HuH-7 (cell line): ENCODE measurements at places on chromosomes 4 and X.
A peak's percentile ranks its signal among the peaks of the same experiment; 100 is the strongest.

GRCh38 chrX:50430917-50431575, 39.6 kb downstream of the DGKK start:
- no peak for DNase-seq

GRCh38 chr4:152160225-152160800, 375.6 kb downstream of the FBXW7 start:
- DNase-seq: no peak

- no peak for DNase-seq
Observed at GRCh38 chrX:19630228-19630627, 114.9 kb upstream of the MAP3K15 start.

DNA sequence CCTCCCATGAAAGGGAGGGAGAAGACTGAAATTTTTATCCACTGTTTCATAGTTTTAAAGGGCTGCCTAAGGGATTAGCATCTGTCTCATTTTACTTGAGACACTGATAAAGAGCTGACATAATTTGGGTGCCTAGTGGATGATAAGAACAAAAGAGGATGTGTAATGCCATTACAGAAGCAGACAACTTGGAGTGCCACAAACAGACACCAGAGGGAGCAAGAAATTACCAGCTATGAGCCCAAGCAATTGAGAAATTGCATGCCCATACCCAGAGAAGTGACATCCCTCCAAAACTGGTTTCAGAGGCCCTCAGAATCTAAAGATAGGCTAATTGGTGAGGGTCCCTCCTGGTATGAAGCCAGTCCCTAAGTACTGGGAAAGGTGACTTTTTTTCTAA, 38.5 kb upstream of the POU3F4 start:
- no peak for DNase-seq

GRCh38 chr4:74942251-74942917, 9.5 kb downstream of the PARM1 start:
- DNase-seq: no peak

GRCh38 chr4:186845137-186845842, 121.6 kb upstream of the FAT1 start:
- DNase-seq: no peak

GRCh38 chrX:9997041-9997440, 29.9 kb downstream of the CLDN34 start:
- DNase-seq: no peak

GRCh38 chr4:56657128-56657527, 24.0 kb downstream of the HOPX start:
- DNase-seq: no peak

DNA sequence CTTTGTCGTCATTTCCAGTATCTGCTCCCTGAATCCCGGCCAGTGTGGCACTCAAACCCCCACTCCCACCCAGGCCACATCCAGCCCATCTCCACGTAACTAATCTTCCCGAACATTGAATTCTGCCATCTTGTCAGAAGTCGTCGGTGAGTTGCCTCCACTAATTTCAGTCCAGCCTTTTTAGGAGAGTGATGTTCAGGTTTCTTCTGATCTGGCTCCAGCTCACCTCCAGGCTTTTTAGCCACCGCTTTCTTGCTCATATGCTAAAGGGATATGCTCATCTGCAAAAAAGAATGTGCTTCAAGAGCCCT, 1.3 kb downstream of the TMEM165 start:
- no peak for DNase-seq

GRCh38 chr4:11931266-11931820, 502.6 kb upstream of the HS3ST1 start:
- no peak for DNase-seq

DNA sequence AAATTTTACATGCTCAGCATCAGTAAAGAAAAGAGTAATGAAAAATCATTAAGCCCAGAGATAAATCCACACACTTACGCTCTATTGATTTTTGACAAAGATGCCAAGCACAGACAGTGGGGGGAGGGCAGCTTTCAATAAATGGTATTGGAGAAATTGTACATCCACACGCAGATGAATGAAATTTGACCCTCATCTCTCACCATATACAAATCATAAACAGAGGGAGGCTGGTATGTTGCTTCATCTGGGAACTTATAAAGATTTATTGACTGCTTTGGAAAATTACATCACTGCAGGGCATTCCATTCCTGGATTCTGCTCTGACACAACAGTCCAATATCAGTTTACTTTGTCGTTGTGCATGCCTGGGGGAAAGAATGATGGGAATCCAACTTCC, 58.4 kb upstream of the XAGE1A start:
- no peak for DNase-seq

GRCh38 chr4:87227751-87228151, 7.3 kb upstream of the KLHL8 start:
- DNase-seq: no peak

DNA sequence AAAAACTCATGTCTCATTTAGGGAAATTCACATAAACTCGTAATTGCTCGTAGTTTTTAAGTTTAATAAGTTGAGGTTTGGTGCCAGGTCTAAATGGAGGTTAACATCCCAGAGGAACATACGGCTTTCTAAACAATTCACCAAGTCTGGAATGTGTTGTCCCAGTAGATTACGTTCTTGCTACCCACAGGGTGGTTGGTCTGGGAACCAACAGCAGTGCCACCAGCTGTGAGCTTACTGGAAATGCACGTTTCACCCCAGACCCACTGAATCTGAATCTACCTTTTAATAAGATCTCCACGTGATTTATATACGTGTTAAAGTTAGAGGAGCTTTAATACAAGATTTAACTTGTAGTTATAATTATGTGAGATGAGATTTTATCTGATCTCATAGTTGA, 134.3 kb downstream of the BMPR1B start:
- no peak for DNase-seq

- DNase-seq: peak; percentile 6
Observed at GRCh38 chr4:71270901-71271300, 67.9 kb upstream of the SLC4A4 start.

- no peak for DNase-seq
Observed at GRCh38 chr4:48635980-48636379, 144.1 kb downstream of the FRYL start.

DNA sequence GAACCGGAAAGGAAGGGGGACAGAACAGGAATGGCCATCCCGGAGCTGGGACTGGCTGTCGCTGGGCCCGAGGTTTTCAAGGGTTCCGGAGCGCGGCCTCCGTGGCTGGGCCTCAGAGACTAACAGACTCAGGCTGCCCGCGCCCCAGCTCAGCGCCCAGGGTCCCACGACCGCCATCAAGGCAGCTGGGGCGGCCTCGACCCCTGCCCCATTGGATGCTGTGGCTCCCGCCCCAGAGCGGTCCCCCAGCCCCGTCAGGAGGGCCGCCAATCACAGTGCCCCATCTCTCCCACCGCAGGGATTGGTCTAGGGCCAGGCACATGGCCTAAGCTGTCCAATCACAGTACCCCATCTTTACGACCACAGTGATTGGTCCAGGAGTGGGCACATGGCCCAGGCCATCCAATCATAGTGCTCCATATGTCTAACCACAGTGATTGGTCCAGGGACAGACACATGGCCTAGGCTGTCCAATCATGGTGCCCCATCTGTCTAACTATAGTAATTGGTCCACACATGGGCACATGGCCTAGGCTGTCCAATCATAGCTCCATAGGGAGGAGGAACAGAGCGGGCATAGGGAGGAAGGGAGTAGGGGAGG, 105.3 kb upstream of the NKX1-1 start:
- DNase-seq: no peak

DNA sequence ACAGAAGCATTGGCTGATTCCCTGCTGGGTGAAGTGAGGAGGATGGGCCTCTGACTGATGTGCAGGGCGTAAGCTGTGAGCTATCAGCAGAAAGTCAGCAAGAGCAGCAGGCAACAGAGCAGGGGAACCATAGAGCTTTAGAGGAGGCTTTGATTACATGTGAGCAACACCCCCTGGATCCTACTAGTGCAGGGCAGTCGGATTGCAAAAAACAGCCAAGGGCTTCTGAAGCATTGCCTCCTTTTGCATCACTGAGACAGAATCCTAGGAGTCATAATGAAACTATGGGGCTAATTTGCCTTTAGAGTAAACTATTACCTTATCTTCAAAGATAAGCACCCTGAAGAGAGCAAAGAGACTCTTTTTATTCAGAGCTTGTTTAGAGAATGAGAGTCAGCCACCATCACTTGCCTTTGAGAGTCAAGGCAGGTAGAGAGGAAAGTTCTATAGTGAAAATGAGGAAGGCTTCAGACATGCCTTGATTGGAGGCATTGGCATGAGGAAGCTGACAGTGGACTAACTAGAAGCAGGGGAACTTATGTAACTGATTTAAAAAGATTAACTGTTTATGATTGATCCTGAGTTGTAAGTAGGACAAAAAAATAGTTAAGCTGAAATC, 420.3 kb downstream of the PDHA2 start:
- no peak for DNase-seq

- DNase-seq: no peak
Observed at GRCh38 chr4:162732876-162733275, 433.8 kb downstream of the NAF1 start.

GRCh38 chr4:148359769-148360168, 82.4 kb downstream of the NR3C2 start:
- no peak for DNase-seq

- DNase-seq: no peak
Observed at GRCh38 chr4:2072971-2073807, 14.1 kb downstream of the NAT8L start.

DNA sequence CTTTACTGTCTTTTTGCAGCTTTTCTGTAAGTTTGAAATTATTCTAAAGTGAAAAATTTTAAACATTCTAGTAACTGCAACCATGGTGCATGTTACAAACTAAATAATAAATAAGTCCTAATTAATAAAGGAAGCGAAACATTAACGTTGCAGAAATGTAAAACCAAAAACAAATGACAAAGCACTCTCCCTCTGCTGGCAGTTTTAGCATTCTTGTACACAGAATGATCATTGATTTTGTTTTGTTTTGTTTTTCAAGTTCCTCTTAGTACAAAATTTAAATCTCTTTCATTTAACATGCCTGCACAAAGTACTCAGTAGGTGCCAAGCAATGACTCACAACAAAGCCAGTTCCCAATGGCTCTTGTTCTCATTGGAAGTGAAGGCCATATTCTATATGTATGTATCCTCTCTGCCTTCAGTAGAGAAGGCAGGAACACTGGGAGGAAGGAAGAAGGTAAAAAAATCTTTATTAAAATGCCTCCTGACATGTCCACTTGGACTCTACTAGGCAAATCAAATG, 13.7 kb upstream of the TMSB4X start:
- DNase-seq: no peak

DNA sequence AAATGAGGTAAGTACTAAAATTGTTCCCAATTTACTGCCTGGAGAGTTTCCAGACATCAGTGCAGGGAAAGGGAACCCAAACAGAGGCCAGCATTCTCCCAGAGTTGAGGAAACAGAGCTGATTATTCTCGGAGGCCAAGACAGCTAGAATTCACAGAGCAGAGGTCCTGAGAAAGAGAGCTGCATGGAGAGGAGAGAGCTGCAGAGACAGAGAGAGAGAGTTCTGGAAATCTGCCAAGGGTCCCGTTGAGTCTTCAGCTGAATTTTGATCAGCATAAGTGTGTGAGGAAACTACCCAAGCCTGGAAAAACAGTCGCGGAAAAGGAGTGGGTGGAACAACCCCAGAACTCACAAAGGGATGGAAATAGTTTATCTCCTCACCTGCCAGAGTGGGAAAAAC, 43.8 kb upstream of the GPR173 start:
- DNase-seq: no peak

DNA sequence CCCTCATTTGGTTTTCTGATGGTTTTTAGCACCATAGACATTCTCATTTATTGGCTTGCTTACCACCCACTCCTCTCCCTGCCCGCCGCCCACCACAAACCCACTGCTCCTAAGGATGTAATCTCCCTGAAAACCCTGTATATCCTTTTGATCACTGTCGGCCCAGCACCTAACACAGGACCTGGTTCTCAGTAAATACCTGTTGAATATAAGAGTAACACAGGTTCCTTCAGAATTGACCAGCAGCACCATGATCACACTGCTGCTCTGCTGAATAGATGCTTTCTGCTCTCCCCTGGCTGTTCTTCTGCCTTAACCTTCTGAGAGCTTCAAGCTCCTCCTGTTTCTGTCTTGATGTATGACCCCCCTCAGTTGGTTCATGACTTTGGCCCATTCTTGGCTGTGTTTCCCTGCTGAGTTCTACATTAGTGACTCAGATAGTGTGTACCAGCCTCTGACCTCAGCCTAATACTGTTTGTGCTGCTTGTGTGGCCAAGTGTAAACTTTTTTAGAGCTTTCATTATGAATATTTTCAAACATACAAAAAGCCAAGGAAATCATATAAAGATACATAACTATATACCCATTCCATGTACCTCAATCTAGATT, 265.3 kb downstream of the FRMPD4 start:
- DNase-seq: no peak

DNA sequence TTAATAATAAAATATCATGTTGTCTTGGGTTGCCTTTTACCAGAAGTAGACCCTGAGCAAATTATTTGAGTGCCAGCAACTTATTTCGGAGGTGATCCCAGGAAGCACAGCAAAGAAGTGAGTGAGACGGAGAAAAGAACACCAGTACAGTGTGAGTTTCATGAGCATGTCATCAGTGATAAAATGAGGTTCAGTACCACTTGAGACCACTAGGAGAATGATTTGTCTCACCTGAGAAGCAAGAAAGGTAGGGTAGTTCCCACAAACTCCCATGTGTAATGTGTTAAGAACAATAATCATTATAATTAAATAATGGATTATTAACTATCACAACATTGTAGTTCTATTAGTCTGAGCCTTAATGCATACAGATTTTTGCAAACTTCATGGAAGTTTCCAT, 112.8 kb upstream of the DMD start:
- no peak for DNase-seq

DNA sequence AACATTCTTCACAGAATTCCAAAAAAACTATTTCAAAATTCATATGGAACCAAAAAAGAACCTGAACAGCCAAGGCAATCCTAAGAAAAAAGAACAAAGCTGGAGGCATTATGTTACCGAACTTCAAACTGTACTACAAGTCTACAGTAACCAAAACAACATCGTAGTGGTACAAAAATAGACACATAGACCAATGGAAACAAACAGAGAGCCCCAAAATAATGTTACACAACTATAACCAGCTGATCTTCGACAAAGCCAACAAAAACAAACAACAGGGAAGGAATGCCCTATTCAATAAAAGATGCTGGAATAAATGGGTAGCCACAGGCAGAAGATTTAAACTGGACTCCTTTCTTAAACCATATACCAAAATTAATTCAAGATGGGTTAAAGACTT, 1189.6 kb downstream of the PCDH18 start:
- no peak for DNase-seq

DNA sequence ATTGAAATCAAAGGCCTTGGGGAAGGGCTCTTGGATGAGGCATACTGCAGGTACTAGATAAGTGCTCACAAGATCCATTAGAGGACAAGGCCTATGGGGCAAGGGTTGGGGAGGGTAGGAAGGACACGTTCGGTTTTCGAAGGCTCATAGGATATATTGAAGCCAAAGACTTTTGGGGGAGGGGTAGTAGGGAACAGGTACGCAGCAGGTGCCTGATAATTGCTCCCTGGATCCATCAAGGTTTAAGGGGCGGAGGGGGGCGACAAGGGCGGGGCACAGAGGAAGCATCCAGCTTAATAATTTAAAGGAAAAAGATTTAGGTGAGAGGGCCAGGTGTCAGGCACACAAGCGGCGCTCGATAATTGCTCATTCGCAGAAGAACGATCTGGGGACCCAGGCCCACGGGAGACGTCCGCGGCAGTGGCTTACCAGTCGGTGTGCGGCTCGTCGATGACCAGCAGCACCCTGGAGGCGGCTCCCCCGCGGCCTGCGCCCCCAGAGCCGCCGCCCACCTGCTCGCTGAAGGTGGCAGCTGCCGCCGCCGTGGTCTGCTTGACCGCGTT, 653 bp downstream of the SYN1 start:
- DNase-seq: no peak
